ENCODE measurements at places on chromosomes 16 and 17. TPM values are rescaled to one million over a fixed set of nuclear protein-coding genes. Genes with fewer than 3 reads are reported as not detected.

Gene GNPTG
- total RNA-seq = 45.9 TPM

Gene DNAAF8
- total RNA-seq = 0.94 TPM

Gene CRYM
- total RNA-seq = 1.3 TPM

Gene PRSS33
- total RNA-seq = not detected

Gene ABCA8
- 78.8 TPM for total RNA-seq

Gene RNF43
- under 0.01 TPM for total RNA-seq

Gene NGFR
- total RNA-seq = 0.26 TPM

Measured in bronchial smooth muscle cell (primary cell).